ENCODE measurements at places on chromosomes 4 and X.

DNA sequence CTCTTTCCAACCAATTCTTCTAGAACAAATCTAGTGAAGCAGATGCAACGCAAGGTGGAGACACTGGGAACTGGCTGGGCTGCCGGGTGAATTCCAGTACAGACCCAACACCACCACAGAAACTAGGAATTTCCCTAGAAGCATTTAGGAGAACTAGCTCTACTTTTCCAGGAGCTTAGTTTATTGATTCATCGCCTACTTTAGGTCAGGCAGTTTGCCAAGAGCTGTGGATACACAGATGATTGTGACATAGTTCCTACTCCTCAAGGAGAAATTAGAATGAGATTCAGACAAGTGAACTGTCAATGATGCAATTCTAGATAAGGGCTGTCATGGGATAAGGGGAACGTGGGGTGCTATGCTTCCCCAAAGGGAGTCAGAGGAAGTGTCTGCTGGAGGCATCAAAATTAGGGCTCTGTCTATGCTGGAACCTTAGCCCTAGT, 350.0 kb downstream of the CAMK2D start:
- DNase-seq: no peak

DNA sequence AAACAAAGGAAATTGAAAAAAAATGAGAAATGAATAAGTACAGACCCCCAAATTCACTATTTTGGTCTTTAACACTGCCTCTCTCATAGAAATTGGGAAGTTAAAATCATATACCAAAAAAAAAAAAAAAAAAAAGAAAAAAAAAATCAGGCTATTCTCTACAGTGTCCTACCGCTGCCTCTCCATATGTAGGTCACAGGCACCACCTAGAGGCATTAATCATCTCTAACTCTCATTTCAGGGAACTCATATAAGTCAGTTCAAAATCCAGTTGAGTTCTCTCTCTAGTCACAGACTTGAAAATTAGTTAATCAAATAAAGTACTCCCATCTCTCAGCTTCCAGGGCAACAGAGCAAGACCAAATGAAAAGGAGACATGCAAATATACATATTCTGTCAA, 47.9 kb downstream of the COX18 start:
- DNase-seq: no peak

- no peak for DNase-seq
Observed at GRCh38 chr4:158535130-158535614, 13.5 kb downstream of the RXFP1 start.

- DNase-seq: peak; percentile 42
Observed at GRCh38 chr4:89837993-89838390, 1.0 kb upstream of the SNCA start.

- DNase-seq: no peak
Observed at GRCh38 chr4:66591968-66592367, 921.7 kb upstream of the EPHA5 start.

DNA sequence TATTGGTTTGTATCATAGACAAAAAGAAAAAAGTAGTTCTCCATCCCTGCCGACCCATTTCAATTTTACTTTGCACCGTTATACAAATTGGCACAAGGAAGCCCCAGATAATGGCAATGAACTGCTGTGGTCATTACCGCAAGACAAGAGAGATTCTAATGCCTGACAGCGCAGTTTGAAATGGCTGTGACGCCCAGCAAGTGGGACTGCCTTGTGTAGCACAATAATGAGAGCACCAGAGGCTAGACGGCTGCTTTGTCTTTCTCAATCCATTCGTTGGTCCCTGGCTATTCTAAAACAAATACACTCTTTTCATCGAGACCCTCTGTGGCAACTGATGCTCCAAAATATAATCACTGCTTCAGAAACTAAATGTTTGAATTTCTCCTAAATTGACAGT, 192.4 kb upstream of the NEIL3 start:
- DNase-seq: peak; percentile 32

- no peak for DNase-seq
Observed at GRCh38 chrX:2828344-2828958, at the start of gene GYG2. TSS of gene GYG2 (plus strand) at chrX:2828930. CDS start at chrX:2830189, 1,259 bp downstream.

GRCh38 chr4:13285336-13285735, 198.8 kb downstream of the RAB28 start:
- no peak for DNase-seq

- DNase-seq: no peak
Observed at GRCh38 chrX:8346060-8346459, 118.6 kb upstream of the VCX3B start.

GRCh38 chrX:6053141-6053540, 175.5 kb downstream of the NLGN4X start:
- DNase-seq: no peak

- DNase-seq: no peak
Observed at GRCh38 chr4:30370105-30370504, 350.1 kb upstream of the PCDH7 start.

DNA sequence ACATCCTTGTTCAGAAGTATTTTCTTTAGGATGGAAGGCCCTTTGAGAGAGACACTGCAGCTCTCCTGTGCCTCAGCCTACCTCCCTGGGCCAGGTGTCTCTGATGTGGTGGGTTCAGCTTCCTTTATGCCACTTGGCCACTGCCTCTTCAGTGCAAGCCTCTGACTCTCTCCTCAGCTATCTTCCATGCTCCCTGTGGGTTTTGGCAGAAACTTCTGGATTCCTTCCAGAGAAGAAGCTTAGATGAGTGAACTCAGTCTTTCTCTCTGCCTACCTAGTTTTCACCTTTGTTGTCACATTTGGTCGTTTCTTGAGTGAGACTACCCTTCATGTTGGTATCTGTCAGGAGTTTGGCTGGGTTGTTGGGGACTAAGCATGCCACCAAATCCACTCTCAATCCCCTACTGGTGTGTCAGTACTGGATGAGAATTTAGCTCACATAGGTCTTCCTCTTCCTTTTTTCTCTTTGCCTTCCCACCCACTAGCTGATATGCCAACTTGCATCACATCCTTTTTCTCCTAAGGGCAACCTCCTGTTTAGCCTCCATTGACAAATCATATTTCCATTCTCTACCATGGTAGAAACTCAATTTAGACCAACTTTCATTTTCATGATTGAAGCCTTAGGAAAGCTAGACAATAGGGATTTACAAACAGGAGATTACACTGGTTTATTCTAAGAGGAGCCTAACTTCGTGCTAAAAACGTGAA, 32.0 kb downstream of the IL15 start:
- no peak for DNase-seq

GRCh38 chrX:130997314-130997713, 60.8 kb upstream of the ARHGAP36 start:
- no peak for DNase-seq

- DNase-seq: no peak
Observed at GRCh38 chrX:24575496-24575895, 71.7 kb downstream of the PCYT1B start.

DNA sequence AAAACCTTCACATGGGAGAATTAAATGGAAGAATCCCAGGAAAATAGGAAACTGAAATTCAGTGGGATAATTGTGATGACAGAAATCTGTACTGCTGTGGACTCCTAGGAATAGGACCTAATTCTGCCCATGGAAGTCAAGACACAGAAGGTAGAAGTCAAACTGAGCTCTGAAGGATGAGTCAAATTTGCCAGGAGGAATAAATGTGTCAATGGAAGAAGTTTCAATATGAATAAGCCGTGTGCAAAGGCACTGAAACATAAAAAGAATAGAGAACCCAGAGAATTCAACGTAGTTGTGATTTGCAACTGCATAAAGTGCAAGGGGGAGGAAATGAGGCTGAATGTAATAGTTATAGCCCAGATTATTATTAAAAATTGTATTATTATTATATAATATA, 11.6 kb downstream of the ENAM start:
- DNase-seq: no peak

- DNase-seq: no peak
Observed at GRCh38 chr4:135098061-135098460, 896.5 kb upstream of the PABPC4L start.

GRCh38 chr4:111636961-111637585, 508.2 kb upstream of the FAM241A start:
- no peak for DNase-seq

DNA sequence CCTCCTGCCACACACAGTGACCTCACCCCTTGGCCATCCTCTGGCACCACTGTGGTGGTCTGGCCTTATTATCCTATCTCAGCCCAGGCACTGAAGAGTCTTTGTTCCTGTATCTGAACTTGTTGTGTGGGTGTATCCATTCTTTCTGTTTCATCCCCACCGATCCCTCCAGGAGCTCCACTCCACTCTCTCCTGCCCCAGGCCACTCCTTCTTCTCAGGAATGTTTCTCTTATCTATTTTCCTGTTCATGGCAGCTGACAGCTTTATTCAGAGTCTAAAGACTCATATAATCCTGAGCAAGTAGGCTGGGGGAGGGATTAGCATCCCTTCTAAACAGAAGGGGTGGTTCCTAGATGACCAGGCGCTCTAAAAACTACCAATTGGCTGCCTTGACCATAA, 150.0 kb downstream of the ANAPC10 start:
- no peak for DNase-seq

DNA sequence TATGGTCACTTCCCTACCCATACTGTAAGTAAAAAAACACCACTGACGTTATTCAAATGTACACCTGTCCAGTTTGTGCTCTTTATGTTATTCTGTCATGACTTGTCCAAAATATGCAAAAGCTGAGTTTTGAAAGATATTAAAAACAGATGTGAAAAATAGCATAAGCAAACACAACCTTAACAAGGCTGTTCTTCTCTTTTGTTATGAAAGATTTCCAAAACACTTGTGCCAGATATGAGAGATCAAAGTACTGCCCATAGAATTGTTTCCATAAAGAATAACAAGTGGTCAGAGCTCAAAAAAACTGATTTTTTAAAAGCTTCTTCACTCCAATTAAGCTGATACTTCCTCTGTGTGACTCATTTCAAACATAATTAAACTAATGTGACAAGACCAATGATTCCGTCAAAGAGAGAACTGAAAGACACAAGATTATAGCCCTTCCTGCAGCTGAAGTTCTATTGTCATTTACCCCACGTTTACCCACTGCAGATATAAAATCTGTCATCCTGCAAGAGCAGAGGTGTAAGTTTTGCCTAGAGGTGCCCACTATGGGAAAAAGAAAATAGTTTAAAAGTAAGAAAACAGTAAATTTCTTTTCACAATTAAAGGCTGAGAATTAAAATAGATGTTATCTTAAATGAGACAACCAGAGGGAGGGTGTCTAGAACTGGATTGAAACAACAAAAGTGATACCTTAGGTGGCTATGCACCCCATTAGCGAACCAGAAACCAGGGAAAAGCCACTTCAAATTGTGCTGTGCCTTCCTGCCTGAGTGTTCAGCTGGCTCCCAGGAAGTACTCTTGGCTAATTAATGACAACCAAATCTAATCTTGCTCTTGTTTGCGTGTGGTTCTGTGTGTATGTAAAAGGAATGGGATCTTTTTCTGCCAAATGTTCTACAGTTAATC, 30.1 kb downstream of the RASSF6 start:
- DNase-seq: no peak

Measured in hippocampal formation (tissue), 2 donors.